Activated CD4-positive, alpha-beta T cell treated with anti-CD3 and anti-CD28 coated beads, Interleukin-2, amount 50 U/mL, for 4 hours (primary cell): ENCODE measurements at places on chromosomes 5 and 9.

DNA sequence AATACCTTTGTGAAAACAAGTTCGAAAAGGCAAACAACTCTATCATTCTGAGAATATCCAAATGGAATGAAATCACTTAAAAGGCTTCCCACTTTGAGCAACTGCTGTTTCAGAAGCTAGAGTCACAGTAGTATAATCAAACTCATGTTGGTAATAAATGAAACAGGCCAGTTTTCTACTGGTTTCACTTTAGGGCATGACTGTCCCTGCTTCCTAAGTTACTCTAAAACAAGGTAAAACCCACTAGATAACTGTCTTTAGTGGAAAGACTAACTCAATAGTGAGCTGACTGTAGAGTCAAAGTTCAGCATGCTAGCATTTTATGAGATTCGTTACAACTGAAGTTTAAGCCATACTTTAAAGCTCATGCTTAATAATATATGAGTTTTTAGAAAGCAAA is 6.0 kb downstream of the CDC26 start:
- DNase-seq = no peak

DNA sequence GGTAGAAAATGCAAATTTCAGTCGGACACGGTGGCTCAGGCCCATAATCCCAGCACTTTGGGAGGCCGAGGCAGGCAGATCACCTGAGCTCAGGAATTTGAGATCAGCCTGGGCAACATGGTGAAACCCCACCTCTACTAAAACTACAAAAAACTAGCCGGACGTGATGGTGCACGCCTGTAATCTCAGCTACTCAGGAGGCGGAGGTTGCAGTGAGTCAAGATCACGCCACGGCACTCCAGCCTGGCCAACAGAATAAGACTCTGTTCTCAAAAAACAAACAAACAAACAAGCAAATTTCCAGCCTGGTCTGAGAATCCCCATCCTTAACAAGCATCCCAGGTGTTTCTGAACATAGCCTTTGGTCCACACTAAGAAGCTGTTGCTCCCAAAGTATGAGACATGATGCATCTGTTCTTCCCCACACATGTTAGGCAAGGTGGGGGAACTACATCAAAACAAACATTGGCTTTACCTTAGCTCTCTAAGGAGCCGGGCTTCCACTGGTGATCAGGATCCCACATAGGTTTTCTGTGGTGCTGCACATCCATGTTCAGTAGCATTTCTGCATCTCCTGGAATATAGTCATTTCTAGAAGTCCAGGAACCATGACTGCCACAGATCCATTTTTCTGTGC is 92.5 kb upstream of the DMRT1 start:
- no peak for DNase-seq

- DNase-seq = no peak
These were observed 11.5 kb downstream of the PRRX2 start for GRCh38 chr9:129676975-129677374.

- no peak for DNase-seq
These were observed 23.9 kb upstream of the CDKN2AIPNL start for GRCh38 chr5:134435560-134435959.

- DNase-seq = no peak
These were observed 246.1 kb downstream of the MARCHF11 start for GRCh38 chr5:15933259-15934207.

DNA sequence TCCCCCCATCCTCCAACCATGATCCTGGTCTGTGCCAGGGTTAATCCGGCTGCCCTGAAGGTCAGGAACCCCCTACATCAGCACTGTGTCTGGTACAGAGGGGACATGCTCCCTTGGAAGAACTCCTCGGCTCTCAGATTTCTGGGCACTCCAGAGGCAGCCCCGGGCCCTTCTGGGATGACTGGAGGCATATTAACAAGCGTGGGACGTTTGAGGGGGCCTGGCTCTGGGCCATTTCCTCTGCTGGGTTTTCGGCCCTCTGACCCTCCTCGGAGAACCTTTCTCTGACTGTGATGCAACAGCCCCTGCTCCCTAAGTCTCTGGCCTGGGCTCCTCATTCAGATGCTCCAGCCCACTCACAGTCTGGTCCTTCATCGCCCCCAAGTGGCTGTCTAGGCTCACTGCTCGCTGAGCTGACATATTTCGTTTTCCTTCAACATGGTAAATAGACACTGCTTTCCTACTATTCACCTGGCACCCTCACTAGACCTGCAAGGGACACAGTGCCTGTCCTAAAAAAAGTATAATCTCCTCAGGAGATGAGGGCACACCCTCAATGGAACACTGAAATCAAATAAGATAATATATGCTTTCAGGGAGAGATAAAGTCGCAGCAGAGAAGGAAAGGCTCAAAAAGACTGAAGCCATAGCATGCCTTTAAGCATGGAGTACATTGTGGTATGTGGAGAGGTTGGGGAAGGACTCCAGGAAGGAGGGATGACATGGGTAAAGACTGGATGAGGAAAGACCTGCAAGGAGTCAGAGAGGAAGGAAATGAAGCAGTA is 404.7 kb upstream of the TRPC7 start:
- no peak for DNase-seq

- DNase-seq = no peak
These were observed 58.0 kb upstream of the RPL26L1 start for GRCh38 chr5:172901012-172901780.

DNA sequence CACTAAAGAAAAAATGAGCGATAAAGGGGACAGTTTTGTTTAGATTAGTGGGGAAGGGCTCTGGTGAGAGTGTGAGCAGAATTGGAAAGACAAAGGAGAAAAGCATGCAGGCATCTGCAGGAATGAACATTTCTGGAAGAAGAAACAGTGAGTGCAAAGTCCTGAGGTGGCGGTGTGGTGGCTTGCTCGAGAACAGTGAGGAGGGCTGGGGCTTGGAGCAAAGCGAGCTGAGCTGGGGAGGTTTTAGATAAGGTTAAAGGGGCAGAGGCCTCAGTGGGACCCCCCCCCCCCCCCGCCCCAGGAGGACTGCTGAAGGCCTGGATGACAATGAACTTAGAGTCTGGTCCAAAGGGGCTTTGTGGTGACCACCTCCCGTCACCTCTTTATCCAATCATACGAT is 202.7 kb upstream of the MVB12B start:
- DNase-seq = no peak

DNA sequence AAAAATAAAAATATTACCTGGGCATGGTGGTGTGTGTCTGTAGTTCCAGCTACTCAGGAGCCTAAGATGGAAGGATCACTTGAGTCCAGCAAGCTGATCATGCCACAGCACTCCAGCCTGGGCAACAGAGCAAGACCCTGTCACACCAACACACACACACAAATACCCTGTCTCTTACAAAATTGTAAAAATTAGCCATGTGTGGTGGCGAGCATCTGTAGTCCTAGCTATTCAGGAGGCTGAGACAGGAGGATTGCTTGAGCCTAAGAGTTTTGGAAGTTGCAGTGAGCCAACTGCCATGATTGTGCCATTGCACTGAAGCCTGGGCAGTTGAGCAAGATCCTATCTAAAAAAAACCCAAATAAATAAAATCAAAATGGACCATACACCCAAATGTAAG is 32.1 kb upstream of the DENND4C start:
- DNase-seq = no peak

- DNase-seq = no peak
These were observed 108.1 kb upstream of the IER5L start for GRCh38 chr9:129285979-129286772.

GRCh38 chr9:76658510-76659231 is 105.6 kb upstream of the PCA3 start:
- no peak for DNase-seq

DNA sequence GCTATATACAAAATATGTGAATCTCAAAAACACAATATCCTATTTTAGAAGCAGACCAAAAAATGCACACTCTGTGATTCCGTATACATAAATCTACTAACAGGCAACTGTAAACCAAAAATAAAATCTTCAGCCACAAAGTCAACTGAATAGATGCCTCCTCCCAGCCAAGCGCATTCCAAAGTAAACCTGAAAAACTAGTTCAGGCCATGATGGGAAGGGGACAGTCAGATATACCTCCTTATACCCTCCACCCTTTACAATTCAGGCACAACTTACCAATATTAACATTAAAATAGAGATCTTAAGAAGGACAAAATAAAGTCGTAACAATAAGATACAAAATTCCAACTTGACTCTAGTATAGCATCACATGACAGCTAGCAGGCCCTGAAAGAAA is 1604.5 kb upstream of the NUDT12 start:
- DNase-seq = no peak

DNA sequence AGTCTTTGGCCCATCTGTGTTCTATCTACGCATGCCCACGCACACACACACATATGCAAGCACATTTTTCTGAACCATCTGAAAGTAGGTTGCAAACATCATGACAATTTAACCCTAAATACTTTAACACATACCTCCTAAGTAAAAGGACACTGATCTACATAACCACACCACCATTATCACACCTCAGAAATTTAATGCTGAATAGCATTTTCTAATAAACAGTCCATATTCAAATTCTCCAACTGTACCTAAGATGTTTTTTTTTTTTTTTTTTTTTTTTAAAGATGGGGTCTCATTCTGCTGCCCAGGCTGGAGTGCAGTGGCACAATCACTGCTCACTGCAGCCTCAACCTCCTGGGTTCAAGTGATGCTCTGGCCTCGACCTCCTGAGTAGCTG is 35.5 kb downstream of the DDX31 start:
- no peak for DNase-seq

- DNase-seq = no peak
These were observed 16.7 kb upstream of the HSPB3 start for GRCh38 chr5:54438620-54439389.

- DNase-seq = no peak
These were observed 27.1 kb downstream of the ZDHHC11B start for GRCh38 chr5:757346-757930.

GRCh38 chr5:17243287-17244063 is 26.0 kb downstream of the BASP1 start:
- DNase-seq = no peak

GRCh38 chr5:79702606-79703380 is 13.2 kb downstream of the CMYA5 start:
- DNase-seq = peak; percentile 16
